ENCODE measurements at places on chromosomes 16 and 17. TPM values are rescaled to one million over a fixed set of nuclear protein-coding genes. Genes with fewer than 3 reads are reported as not detected.

The KRT12 gene
- total RNA-seq = not detected

The MSLN gene
- 93.3 TPM for total RNA-seq

GRCh38 chr16:59459806-59460205 lies 725.7 kb upstream of the GOT2 start:
- DNase-seq = no peak

DNA sequence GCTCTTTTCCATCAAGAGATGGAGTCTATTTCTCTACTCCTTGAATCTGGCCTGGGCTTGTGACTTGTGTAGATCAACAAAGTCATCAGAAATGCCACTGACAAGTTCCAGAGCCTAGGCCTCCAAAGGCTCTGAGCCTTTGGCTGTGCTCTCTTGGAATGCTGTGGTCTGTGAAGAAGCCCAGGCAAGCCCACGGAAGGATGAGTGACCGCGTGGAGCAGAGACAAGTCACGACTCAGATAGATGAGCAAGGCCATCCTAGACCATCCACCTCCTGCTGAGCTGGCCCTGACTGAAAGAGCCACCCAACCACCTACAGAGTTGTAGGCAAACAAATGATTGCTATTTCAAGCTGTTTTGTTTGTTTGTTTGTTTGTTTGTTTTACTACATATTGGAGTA lies 11.6 kb upstream of the ICAM2 start:
- DNase-seq = peak; percentile 23

DNA sequence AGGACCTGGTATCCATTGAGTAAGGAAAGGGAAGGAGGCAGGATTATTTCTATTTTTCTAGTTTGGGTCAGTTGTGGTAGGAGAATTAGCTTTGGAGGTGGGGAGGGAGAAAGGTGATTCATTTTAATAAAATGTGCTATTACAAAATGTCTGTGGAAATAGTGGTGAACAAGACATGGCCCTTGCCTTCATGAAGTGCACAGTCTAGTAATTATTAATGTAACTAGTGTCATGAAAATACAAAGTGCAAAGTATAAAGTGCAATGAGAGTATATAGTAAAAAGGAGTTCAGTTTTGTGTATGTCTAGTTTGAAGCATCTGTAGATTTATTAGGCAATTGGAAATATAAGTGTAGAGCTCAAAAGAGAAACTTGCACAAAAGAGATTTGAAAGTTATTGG lies 11.9 kb downstream of the NFATC3 start:
- DNase-seq = no peak

DNA sequence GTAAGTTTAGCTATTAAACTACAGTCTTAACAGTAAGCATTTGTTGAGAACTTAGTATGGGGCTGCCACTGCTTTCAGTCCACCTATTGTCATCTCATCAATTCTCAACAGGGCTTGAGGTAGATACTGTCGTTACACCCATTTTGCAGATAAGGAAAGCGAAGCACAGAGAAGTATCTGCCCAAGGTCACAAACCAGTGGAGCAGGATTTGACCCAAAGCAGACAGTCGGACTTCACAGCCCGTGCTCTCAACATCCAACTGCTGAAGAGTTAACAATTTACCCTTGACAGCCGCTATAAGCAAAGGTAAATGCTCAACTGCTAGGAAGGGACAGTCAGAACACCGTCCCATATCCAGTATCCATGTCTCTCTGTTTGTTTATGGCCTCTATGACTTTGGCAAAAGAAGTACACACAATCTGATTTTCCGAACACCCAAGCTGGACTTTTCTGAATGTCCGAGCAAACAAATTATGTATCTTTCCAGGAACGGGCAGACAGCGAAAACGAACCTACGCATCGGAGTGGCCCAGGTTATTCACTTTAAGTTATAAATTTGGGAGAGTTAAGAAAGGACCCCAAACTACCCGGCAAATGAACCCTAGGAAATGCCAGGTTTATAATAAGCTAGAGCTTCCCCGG lies 1.2 kb downstream of the SIAH1 start:
- no peak for DNase-seq

All from upper lobe of right lung (tissue), 1 donor.